Bone marrow (tissue), 2 donors: ENCODE measurements at places on chromosomes 12 and 14.

DNA sequence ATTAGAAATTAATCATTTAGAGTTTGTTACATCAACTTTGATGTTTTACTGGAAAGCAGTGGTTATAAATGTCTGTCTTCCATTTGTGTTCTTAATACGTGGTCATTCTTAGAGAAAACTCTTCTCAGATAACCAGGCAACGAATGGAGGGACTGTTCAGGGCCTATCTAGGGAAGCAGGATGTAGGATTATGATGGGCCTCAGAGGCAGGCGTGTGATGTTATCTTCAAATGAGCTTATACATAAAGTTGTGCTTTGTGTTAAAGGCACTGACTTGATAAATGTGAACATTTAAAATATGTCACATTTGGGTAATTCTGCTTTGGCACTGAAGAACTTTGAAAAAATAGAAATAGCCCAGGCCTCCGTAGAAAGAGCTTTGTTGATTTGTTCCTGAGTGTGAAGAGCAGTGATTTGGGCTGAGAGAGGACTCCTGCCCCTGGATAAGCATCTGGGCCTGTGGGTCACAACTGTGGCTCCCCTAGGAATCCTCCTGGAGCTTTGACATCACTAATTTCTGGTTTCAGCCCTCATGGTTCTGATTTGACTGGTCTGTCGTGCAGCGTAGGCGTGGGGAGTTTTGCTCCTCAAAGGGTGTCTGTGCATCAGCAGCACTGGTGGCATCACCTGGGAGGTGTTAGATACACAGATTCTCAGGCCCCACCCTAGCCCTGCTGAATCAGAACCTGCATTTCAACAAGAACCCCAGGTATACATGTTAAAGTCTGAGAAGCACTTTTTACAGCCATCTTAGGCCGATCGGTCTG is 55.4 kb downstream of the SAMD4A start:
- no peak for DNase-seq

GRCh38 chr12:5945071-5946008 is at the start of gene ANO2:
Gene ANO2, minus strand, starts transcription at chr12:5945259. Its CDS starts 42 bp downstream, at chr12:5945217.
- no peak for DNase-seq

DNA sequence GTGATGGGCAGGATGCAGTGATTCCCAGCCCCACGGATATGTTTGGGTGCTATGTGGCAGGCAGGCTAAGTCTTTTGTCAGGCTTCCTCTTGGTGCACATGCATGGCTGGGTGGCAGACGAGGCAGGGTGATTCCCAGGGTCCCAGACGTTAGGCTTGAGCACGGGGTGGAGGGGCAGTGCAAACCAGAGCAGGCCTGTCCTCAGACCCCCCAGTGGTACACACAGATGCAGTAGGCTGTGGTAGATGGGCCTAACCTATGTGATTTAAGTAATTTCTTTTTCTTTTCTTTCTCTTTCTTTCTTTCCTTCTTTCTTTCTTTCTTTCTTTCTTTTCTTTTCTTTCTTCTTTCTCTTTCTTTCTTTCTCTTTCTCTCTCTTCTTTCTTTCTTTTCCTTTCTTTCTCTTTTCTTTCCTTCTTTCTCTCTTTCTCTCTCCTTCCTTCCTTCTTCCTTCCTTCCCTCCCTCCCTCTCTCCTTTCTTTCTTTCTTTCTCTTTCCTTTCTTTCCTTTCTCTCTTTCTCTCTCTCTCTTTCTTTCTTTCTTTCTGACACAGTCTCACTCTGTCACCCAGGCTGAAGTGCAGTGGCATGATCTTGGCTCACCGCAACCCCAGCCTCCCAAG is 41.6 kb downstream of the PIK3C2G start:
- DNase-seq, result no peak

GRCh38 chr12:50537538-50537919 is 32.7 kb downstream of the DIP2B start:
- peak; percentile 60 for DNase-seq

DNA sequence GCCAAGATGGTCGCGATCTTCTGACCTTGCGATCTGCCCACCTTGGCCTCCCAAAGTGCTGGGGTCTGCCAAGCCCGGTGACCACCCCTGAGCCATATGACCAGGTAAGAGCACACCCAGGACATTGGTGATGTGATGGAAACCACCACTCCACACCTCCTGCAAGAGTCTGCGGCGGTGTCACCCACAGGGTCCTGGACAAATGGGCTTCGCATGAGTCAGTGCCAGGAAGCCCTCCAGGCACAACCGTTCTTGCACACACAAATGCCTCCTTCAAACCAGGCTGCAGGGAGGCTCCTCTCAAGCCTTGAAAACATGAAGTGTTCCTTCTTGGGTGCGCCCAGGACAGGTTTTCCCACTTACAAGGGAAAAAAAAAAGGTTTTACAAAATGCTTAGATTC is 16.6 kb downstream of the PITPNM2 start:
- no peak for DNase-seq

DNA sequence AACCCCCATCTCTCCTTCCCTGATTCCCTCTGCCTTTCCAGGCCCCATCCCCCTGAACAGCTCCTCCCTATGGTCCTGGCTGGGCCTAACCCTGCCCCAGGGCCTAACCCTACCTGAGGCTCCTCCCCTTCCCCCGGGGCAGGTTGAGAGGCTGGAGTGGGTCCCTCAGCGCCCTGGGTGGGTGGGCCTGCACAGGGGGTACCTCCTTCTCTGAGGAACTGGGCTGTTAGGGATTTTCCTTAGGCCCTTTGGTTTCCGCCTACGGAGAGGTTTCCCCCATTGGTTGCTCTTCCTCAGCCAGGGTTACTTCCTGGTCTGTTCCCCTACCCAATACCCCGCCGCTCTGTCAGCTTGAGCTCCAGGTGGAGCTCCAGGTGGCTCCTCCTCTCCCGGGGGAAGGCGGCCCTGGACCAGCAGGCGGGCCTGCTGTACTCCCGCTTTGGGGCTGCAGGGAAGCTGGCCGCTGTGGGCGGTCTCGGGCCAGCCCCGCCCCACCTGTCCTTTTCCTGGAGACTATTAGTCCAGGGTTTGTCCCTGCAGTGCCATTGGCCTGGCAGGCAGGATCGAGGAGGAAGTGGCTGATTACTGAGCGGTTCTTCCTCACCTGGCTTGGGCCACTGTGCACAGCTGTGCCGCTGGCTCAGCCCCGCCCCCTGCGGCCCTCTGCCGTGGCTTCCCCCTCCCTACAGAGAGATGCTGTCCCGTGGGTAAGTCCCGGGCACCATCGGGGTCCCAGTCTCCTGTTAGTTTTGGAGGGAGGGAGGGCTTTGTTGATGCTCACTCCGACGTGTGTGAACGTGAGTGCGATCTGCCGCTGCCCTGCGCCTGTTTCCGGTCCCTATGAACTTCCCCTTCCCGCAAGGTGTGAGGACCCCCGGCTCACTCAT is 2.5 kb downstream of the C12orf57 start:
- no peak for DNase-seq

GRCh38 chr12:69932154-69932553 is 107.1 kb downstream of the MYRFL start:
- DNase-seq, result no peak

DNA sequence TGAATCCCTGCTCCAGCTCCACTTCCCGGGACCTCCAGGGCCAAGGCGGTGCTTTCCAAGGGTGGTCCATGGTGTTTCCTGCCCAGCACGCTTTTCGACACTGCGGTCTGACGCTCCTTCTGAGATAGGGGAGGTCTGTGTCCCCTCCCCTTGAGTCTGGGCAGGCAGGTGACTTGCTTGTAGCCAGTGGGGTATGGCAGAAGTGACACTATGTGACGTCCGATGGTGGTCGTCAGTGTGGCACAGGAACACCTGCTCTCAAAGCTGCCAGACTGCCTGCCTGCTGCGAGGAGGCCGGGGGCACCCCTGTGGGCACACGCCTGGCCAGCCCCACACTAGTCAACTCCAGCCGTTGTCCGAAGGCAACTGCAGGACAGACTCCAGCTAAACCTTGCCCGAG is 16.0 kb upstream of the TRAF3 start:
- no peak for DNase-seq

DNA sequence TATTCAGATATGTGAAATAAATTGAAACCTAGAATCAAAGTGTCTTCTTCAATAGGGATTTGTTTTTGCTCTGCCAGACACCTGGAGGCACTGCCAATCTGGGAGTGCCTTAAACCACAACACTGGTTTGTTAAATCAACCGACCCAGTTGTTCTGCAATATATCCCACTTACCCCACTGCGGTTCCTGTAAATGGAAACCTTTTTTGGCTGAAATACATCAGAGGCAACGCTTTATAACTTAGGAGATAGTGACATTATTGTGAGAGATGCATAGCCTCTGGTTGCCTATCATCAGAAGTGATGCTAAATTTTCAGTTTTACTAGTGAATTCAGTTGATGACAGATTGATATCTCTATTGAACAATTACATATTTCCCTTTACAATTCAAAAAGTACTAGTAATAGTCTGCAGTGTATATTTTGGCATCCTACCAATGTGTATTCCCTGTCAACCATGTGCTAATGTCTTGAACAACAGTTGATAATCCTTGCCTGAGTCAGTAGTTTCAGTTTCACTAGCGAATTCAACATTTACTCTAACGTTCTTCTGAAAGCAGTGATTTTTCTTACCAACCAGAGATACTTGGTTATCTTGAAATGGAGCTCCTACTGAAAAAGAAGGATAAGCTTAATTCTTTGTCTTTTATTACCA is 30.5 kb downstream of the PPP2R5C start:
- DNase-seq, result no peak

GRCh38 chr12:60568914-60569313 is 973.1 kb downstream of the SLC16A7 start:
- DNase-seq, result no peak

DNA sequence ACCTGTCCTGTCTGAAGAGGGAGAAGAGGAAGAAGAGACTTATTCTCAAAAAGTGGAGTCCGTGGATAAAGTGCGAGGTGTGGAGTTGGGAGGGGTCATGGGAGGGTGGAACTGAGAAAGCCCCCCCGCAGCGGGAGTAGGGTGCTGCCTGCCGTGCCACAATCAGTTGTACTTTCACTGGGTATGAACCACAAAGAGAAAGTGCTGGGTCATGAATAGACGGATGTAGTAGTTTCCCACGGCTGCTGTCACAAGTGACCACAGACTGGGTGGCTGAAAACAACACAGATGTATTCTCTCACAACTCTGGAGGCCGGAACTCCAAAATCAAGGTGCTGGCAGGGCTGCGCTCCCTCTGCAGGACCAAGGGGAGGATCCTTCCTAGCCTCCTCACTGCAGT is 5.5 kb downstream of the DNAH10 start:
- DNase-seq, result peak; percentile 80

GRCh38 chr14:76056128-76056527 is 70.6 kb downstream of the IFT43 start:
- no peak for DNase-seq

DNA sequence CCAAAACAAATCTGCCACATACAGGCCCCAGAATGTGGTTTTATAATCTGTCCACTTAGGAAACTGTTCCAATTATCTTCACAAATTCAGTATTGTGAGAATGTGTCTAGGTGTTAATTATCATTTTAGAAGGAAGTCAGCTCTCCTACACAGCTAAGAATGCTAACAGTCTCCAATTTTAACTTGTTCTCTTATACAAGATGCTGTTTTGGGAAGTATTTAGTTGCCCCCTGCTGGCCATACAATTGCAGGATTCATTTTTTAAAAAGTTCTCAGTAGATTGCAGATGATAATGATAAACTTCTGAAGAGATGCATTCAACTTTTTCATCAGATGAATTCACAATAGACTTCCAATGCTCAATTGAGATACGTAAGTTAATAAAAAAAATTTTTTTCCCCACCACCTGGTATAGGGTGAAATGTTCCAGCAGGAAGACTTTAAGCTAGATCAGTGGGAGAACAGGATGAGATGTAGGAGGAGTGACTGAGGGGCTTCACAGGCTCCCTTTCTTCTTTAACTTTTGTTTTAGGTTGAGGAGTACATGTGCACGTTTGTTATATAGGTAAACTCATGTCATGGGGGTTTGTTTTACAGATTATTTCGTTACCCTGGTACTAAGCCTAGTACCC is 27.3 kb upstream of the OSBPL8 start:
- no peak for DNase-seq

- no peak for DNase-seq
These were observed 51.1 kb upstream of the VRK1 start for GRCh38 chr14:96746101-96746500.

DNA sequence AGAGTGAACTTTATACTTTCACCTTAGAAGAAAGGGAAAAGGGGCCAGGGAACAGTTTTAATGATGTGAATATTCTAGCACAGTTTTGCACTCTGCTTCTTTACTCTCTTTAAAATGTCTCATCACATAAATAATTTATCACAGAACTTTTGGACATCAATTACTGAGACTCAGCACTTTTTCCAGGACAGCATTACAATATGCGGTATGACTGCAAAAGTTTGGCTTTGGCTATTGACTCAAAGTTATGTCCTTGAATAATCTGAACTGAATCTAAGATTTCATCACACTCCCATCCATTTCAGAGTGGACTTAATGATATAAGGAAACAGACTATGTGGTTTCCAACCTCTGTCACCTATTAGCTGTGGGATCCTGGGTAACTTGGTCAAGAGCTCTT is 11.7 kb downstream of the CCER1 start:
- DNase-seq, result no peak

DNA sequence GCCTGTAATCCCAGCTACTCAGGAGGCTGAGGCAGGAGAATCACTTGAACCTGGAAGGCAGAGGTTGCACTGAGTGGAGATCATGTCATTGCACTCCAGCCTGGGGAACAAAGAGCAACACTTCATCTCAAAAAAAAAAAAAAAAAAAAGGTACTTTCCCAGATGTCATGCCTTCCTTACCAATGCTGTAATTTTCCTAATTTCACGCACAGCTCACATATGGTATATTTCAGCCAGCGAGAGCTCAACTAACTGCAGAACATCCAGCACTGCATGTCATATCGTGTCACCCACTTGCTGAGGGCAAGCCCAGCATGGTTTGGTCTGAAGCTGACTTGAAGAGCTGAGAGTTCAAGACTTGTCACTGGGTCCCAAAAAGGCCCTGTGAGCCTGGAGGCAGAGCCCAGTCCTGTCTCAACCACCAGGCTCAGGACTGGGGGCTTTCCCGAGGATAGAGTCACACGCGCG is 29.0 kb downstream of the NFKBIA start:
- no peak for DNase-seq

DNA sequence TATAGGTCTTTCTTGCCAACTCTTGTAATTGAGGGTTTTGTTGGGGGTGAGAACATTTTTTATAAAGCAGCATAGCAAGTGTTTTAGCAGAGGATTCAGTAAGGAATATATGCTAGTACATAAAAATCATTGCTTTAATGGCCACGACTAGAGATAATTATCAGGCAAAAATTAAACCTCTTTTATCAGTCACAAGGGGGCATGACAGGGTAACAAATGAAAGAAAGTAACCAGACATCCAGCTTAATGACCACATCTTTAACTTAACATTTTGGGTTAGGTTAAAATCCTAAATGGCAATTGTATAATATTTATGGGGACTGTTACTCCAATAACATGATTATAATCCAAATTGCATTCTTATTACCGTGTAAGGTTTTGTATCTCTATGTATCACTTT is 119.6 kb downstream of the LRRIQ1 start:
- DNase-seq, result no peak
